ENCODE measurements at places on chromosomes 6 and 20.

- no peak for DNase-seq
Observed at GRCh38 chr20:61922411-61922810, 143.3 kb downstream of the TAF4 start.

GRCh38 chr6:31094389-31094881 lies 17.9 kb downstream of the C6orf15 start:
- peak; percentile 64 for DNase-seq

GRCh38 chr6:107843400-107843799 lies 19.3 kb upstream of the SCML4 start:
- DNase-seq: no peak

- DNase-seq: no peak
Observed at GRCh38 chr20:49398401-49399144, 83.9 kb downstream of the KCNB1 start.

DNA sequence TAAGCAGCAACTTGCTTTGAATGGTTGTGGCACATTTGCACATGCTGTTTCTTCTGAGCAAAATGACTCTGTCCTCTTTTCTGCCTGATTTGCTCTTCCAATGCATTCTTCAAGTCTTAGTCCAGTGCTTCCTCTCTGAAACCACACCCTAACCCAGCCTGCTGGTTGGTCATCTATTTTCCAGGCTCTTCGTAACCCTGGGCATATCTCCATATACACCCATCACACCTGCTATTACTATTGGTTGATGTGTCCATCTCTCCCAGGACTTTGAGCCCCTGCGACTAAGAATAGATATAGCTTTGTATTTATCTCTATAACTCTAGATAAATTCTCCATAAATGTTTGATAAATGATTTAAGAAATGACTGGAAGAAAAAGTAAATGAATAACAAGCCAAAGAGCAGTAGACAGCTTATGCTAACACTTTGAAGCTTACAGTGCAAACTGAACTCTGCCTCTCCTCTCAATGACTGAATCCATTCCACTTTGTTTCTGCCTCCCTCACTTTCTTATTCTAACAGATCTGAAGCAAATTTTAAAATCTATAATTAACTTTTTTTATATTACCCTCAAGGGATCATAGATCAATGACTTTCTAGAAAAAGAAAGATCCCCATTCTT lies 59.7 kb upstream of the NT5E start:
- DNase-seq: no peak

DNA sequence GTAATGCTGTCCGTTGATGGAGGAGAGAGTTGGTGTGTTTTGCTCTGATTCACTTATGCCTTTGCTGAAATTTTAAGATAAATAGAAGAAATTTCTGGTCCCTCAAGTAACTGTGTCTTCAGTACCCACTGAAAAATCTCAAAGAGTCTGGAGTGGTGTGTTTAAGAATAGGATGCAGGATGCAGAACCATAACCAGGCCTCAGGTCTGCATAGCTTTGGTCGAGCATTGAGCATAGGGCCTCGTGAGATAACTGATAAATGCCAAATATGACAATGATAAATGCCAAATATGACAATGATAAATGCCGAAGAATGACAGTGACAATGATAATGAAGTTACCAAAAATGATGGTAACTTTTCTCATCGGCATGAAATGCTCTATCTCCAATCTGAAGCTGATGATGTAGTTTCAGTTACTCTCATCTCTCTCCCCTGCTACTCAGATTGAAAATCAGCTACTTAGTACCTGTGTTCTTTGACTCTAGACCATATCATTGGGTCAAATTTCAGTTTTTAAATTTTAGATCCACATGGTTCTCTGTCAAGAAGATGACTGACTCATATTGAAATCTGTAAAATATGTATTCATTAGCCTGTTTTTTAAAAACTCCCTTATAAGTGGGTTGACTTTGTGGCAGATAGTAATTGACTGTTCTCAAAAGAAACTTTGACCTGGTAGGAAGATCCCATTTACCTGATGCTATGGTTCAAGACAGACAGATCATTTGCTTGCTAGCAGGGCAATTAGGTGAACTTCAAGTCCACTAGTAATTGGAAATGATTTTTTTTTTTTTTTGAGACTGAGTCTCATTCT lies 96.6 kb downstream of the SLC16A10 start:
- DNase-seq: no peak

DNA sequence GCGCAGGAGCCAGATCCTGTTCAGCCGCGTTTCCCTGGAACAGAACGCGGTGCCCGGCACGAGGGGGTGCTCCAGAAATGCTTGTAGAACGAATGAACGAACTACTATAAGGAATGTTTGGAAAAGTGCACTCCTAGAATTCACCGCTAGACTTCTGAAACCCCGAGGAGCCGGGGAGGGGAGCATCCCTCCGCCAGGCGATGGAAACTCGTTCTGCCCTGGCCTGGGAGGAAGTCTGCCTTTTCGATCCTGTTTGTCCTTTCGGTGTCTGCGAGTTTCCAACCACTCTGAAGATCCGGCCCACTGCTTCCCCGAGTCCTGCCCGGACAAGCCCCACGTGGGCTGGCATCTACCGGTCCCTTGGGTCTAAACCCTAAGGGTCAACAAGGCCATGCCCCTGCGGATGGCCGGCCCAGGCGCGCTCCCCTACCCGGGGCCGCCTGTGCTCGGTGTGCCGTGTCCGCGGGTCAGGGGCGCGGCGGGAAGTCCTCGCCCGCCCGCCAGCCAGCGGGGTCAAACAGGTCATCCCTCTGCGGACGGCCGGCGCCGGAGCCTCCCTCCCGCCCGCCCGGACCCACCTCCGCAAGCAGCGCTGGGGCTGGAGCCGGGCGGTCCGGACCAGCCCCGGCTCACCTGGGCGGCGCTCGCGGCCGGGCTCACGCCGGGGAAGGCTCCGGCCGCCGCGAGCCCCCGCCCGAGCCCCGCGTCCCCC lies 526 bp downstream of the SULF2 start:
- DNase-seq: peak; percentile 44

DNA sequence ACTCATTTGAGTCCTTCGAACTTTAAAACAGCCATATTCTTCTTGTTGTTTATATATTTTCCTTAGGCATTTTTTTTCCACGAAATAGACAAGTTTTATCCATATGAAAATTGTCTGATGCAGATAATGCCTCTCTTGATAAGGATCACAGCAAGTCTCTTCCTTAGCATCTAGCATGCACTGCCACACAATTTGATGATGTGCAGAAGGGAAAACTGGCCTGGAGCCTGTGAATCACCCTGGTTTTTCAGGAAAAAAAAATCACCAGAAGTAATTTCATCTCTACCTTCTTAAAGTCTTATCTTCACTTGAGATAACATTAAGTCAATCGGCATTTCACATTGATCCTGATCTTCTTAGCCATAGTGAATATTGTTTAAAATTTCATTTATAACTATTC lies 199.8 kb downstream of the TENT5A start:
- no peak for DNase-seq

DNA sequence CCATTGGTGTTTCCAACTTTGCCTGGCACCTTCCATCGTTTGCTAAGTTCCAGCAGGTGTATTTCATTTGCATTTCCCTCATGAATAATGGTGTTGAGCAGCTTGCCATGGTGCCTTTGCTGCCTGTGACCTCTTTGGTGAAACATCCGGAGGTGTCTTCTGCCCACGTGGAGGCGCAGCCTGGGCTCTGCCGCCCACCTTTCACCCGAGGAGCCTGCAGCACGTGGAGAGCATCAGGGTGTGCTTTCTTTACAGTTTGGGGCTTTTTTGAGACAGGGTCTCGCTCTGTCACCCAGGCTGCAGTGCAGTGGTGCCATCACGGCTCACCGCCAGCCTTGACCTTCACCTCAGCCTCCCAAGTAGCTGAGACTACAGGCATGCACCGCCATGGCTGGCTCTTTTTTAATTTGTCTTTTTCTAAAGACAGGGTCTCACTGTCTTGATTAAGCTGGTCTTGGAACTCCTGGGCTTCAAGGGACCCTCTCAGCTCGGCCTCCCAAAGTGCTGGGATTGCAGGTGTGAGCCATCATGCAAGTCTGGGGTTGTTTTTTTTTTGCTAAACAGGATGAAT lies 3.0 kb upstream of the ADRM1 start:
- DNase-seq: no peak

DNA sequence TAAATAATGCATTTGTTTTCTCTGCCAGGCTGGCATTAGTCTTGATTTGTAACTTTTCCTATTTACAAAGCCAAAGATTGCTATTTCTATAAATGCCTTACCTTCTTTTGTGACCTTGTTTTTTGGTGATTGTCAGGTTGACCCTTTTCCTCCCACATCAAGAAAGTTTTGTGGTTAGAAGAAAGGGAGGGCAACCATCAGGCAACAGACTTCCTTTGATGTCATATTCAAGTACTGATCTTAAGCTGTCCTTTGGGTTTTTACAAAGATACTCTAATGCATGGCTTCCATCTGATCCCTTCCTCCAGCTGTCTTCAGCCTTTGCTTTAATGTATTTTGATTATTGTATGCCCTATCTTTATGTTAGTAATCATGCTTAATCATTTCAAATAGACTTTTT lies 23.9 kb downstream of the RNF217 start:
- DNase-seq: no peak

DNA sequence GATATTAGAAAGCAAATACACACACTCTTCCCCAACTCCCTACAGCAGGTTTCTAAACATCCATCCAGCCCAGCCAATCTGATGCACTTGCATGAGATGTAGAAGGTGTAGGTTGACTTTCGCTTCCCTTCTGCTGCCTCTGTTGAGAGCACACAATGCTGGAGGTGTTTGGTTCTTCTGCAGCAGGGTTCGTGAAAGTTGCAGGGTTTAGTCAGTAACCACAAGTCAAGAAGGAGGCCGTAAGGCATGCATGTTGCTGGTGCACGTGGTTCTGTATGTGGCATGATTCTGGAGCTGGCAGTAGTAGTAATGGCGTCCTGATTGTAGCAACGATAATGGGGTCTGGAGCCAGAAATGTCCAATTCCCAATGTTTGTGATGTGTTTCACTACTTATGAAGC lies 53.0 kb downstream of the DEK start:
- DNase-seq: no peak

GRCh38 chr6:46502486-46503119 lies 11.4 kb upstream of the RCAN2 start:
- DNase-seq: no peak

GRCh38 chr20:15139522-15139921 lies 802.1 kb upstream of the FLRT3 start:
- no peak for DNase-seq

- no peak for DNase-seq
Observed at GRCh38 chr6:90072935-90073464, 178.7 kb downstream of the GJA10 start.

GRCh38 chr6:1865585-1865984 lies 255.9 kb downstream of the FOXC1 start:
- no peak for DNase-seq

- no peak for DNase-seq
Observed at GRCh38 chr6:7053125-7053774, 54.5 kb upstream of the RREB1 start.

- peak; percentile 43 for DNase-seq
Observed at GRCh38 chr6:47138046-47138445, 95.9 kb upstream of the ADGRF1 start.

DNA sequence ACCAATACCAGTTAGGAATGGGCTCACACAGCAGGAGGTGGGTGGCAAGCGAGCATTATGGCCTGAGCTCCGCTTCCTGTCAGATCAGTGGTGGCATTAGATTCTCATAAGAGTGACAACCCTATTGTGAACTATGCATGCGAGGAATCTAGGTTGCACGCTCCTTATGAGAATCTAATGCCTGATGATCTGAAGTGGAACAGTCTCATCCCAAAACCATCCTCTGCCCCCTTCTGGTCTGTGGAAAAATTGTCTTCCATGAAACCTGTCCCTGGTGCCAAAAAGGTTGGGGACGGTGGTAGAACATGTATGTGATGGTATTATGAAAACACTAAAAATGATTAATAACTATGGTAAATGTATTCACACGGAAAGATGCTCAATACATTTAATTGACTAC lies 99.7 kb upstream of the HIVEP1 start:
- peak; percentile 27 for DNase-seq

- no peak for DNase-seq
Observed at GRCh38 chr6:44664716-44665115, 277.2 kb downstream of the CDC5L start.

GRCh38 chr20:6558341-6558740 lies 209.1 kb upstream of the BMP2 start:
- peak; percentile 40 for DNase-seq

DNA sequence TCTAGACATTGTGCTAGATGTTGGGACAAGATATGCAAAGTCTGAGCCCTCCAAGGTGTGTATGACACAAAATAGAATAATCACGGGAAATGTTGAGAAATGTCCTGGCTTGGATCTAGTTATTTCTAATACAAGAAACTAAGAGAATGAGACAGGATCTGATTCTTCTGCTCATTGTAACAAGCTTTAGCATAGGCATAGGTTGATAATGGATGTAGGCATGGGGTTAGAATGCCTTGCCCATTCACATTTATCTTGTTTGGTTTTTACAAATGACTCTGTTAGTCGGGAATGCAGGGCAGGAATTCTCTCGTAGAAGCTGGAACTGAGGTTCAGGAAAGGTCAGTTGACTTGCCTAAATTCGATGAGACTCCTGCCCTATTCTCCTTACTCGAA lies 1.5 kb upstream of the SLC26A8 start:
- DNase-seq: no peak

- DNase-seq: no peak
Observed at GRCh38 chr6:6616656-6617055, 28.1 kb downstream of the LY86 start.

DNA sequence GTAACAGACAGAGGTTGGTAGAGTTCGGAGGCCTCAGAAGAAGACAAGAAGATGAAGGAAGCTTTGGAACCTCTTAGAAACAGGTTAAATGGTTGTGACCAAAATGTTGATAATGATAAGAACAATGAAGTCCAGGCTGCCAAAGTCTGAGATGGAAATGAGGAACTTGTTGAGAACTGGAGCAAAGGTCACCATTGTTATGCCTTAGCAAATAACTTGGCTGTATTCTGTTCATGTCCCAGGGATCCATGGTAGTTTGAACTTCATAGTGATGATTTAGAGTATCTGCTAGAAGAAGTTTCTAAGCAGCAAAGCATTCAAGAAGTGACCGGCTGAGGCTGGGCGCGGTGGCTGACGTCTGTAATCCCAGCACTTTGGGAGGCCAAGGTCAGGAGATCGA lies 11.1 kb upstream of the LSM14B start:
- no peak for DNase-seq

DNA sequence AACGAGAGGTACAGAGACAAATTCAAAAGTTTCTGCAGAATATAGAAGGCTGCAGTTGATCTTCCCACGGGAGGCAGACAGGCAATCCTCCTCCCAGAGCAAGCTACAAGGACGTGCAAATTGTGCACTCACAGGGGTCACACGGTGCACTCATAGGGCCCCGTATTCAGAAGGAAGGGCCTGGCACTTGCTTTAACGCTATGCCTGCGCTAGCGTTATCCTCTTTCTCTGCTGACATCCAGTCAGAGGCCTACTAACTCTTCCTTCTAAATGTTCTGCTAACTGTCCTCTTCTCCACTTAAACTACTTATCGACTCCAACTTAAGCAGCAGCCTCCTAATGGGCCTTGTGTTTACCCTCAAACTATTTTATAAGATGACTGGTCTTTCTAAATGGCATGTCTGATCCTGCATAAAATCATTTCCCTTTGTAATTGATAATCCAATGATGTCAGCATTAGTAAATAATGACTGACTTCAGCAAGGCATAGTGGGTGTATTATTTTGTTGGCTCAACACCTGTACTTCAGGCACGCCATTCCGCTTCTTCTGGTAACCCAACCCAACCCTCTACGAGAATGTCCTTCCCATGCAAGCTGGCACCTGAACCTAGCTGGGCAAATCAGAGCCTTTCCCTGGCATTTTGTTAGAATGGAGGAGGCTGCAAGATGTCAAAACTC lies 2.2 kb downstream of the IFNGR1 start:
- peak; percentile 74 for DNase-seq

- DNase-seq: no peak
Observed at GRCh38 chr20:433300-433975, 25.3 kb downstream of the RBCK1 start.

GRCh38 chr6:40399888-40400457 lies 187.2 kb downstream of the LRFN2 start:
- no peak for DNase-seq

All from MCF 10A (cell line).